Activated naive CD8-positive, alpha-beta T cell treated with anti-CD3 and anti-CD28 coated beads, Interleukin-2, amount 50 U/mL, for 24 hours (primary cell): ENCODE measurements at places on chromosomes 2 and 18.

GRCh38 chr18:78782951-78783563 lies 196.6 kb upstream of the SALL3 start:
- H3K36me3 ChIP-seq, result no peaks in the 10 kb centered on the region
- no peaks in the 10 kb centered on the region for H3K4me1 ChIP-seq
- DNase-seq, result no peak
- no peak overlapping the region for H3K27ac ChIP-seq
- no peak overlapping the region for H3K4me3 ChIP-seq

GRCh38 chr2:23624915-23625314 lies 239.9 kb downstream of the KLHL29 start:
- H3K27ac ChIP-seq, result no peak overlapping the region
- H3K27me3 ChIP-seq, result no peaks in the 10 kb centered on the region
- H3K4me3 ChIP-seq, result no peak overlapping the region
- H3K36me3 ChIP-seq, result no peaks in the 10 kb centered on the region
- no peak for DNase-seq

DNA sequence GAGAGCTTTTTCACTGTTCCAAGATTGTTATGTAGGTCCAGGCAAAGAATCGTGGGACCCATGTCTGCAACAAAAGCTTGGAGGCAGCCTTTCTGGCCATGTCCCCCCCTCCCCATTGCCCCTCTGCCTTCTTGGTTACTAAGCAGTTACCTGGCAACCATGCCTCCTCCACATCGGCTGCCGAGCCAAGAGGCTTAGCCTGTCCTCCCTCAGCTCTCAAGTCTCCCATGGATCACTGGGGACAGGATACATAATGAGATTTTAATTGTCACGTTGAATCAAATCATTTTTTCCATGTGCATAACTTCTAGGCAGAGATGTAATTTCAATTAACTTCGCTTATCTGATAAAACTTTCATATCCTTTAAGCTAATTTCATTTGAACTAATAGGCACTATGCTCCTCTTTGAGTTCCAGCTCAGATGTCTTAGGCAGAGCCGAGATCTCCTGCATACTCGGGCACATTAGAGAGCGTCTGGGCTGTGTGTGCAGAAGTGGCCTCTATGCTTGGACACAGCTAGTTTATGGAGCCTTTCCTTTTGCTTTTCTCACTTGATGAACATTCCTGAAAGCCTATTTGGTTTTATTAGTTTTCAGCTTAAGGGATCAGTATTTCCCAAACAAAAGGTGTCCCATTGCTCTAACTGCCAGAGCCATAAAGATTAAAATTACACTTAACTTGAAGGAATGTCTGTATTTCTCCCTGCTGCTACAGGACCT lies 80.7 kb downstream of the LYPD1 start:
- H3K4me3 ChIP-seq, result no peak overlapping the region
- H3K36me3 ChIP-seq, result no peaks in the 10 kb centered on the region
- H3K27me3 ChIP-seq, result no peaks in the 10 kb centered on the region
- no peak for DNase-seq
- H3K4me1 ChIP-seq, result no peaks in the 10 kb centered on the region

GRCh38 chr2:12804091-12804856 lies 87.5 kb downstream of the TRIB2 start:
- H3K4me1 ChIP-seq, result peaks cover 8% of the 10 kb centered on the region
- no peak overlapping the region for H3K27ac ChIP-seq
- no peak overlapping the region for H3K4me3 ChIP-seq
- peaks cover 6% of the 10 kb centered on the region for H3K27me3 ChIP-seq

DNA sequence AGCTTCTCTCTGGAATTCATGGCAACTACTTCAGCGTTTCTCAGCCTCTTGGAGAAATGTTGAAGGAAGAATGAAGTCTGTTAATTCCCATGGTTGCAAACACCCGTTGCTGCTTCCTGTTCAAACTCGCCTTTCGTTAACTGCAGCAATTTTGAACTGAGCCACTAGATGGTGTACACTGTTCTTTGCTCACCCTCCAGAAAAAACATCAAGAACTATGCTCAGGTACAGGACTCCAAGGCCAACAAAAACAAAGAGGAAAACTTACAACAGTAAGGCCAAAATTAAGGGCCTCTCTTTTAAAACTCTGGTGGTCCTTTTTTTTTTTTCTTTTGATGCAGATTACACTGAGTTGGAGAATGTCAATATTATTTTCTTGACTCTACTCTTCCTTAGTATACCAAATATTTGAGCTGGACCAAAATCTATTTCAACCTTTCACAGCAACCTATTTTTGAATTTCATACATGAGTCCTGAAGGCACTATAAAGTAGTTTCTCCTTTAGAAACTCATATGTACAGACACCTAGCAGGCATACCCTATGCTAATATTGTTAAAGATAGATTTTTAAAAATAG lies 58.2 kb downstream of the KLHL14 start:
- peak; percentile 25 for DNase-seq
- no peaks in the 10 kb centered on the region for H3K27me3 ChIP-seq
- H3K4me1 ChIP-seq, result no peaks in the 10 kb centered on the region
- no peak overlapping the region for H3K4me3 ChIP-seq

- H3K27me3 ChIP-seq, result peaks cover 39% of the 10 kb centered on the region
- DNase-seq, result no peak
- peaks cover 11% of the 10 kb centered on the region for H3K4me1 ChIP-seq
Observed at GRCh38 chr2:130966775-130967490, 126.3 kb downstream of the FAM168B start.

DNA sequence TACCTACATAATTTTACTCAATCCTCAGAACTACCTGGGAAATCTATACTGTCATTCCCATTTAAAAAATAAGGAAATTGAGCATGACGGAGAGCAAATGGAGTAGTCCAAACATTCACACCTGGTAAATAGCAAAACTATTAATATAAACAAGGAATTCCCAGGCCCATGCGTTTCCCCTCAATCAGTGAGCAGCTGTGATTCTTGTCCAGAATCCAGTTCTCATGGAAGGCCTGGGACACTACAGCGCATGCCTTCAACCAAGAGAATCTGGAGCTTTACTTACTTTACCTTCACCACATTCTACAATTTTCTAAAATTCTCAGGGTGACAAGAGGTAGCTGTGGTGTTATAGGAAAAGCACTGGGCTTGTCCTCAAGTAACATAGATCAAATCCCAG lies 259.0 kb downstream of the LRATD1 start:
- DNase-seq, result no peak
- H3K27ac ChIP-seq, result no peak overlapping the region
- no peaks in the 10 kb centered on the region for H3K36me3 ChIP-seq
- H3K4me3 ChIP-seq, result no peak overlapping the region
- peaks cover 2% of the 10 kb centered on the region for H3K27me3 ChIP-seq

GRCh38 chr2:38315707-38316333 lies 61.3 kb downstream of the ATL2 start:
- DNase-seq, result no peak
- no peak overlapping the region for H3K4me3 ChIP-seq
- no peak overlapping the region for H3K27ac ChIP-seq
- no peaks in the 10 kb centered on the region for H3K27me3 ChIP-seq
- H3K36me3 ChIP-seq, result peaks cover 55% of the 10 kb centered on the region

GRCh38 chr2:149246186-149246585 lies 84.2 kb upstream of the LYPD6 start:
- no peaks in the 10 kb centered on the region for H3K4me1 ChIP-seq
- H3K27ac ChIP-seq, result no peak overlapping the region
- H3K27me3 ChIP-seq, result no peaks in the 10 kb centered on the region
- DNase-seq, result no peak
- H3K36me3 ChIP-seq, result no peaks in the 10 kb centered on the region

GRCh38 chr2:119841550-119841949 lies 81.8 kb downstream of the PTPN4 start:
- DNase-seq, result no peak
- H3K27me3 ChIP-seq, result no peaks in the 10 kb centered on the region
- peaks cover 34% of the 10 kb centered on the region for H3K4me1 ChIP-seq
- no peak overlapping the region for H3K27ac ChIP-seq
- no peak overlapping the region for H3K4me3 ChIP-seq

DNA sequence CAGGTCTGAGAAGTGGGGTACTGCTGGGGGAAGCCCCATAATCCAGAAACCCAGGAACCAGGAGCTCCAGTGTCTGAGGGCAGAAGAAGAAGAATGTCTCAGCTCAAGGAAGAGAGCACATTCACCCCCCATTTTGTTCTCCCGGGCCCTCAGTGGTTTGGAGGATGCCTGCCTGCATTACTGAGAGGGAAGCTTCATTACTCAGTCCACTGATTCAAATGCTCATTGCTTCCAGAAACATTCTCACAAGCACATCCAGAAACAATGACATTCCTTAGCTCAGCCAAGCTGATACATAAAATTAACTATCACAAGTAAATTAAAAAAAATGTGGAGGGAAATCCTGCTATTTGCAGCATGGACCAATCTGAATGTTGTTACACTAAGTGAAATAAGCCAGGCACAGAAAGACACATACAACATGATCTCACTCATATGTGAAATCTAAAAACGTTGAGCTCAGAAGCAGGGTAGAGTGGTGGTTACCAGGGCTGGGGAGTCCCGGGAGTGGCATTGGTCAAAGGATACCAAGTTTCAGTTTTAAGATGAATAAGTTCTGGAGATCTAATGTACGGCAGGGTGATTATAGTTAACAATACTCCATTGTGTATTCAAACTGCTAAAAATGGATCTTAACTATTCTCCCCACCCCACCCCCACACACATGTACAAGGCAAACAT lies 459.3 kb downstream of the GALR1 start:
- H3K27me3 ChIP-seq, result peaks cover 18% of the 10 kb centered on the region
- no peaks in the 10 kb centered on the region for H3K36me3 ChIP-seq
- H3K27ac ChIP-seq, result no peak overlapping the region
- H3K4me3 ChIP-seq, result no peak overlapping the region
- no peaks in the 10 kb centered on the region for H3K4me1 ChIP-seq
- DNase-seq, result no peak

GRCh38 chr2:112140899-112141625 lies 2.9 kb downstream of the FBLN7 start:
- DNase-seq, result no peak
- H3K27me3 ChIP-seq, result peaks cover 29% of the 10 kb centered on the region
- H3K4me1 ChIP-seq, result peaks cover 6% of the 10 kb centered on the region
- H3K4me3 ChIP-seq, result no peak overlapping the region
- no peaks in the 10 kb centered on the region for H3K36me3 ChIP-seq
- no peak overlapping the region for H3K27ac ChIP-seq

DNA sequence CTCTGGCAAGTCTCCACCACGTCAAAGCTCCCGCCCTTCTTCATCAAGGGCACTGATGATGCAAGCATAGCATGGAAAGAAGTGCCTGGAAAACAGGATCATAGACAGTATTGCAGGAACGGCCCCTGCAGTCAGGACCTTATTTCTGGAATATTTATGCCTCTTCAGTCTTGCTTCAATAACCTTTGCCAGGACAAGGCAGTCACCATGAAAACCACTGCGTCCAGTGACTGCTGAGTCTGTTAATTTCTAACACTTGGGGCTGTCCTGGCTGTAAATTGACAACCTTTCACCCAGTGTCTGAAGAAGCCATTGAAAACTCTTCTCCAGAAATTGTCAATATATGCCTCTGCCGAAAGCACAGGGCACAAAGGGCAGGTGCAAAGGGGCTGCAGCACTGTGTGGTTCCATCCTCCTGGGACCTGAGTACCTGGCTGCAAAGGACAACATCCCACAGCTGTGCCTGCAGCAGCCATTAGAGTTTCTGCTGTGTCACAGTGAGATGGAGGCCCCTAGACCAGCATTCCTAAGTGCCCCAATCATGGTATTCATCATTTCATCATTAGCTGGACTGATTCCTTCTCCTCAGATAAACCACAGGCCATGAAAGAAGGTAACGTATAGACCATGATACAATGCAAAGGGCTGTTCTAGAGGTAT lies 819.6 kb downstream of the RNF144A start:
- no peak overlapping the region for H3K4me3 ChIP-seq
- peaks cover 51% of the 10 kb centered on the region for H3K4me1 ChIP-seq
- no peak for DNase-seq

GRCh38 chr2:197152451-197153228 lies 157.9 kb downstream of the ANKRD44 start:
- H3K4me1 ChIP-seq, result peaks cover 93% of the 10 kb centered on the region
- H3K27me3 ChIP-seq, result no peaks in the 10 kb centered on the region
- H3K36me3 ChIP-seq, result peaks cover 41% of the 10 kb centered on the region
- peak overlapping the region; percentile 73 for H3K27ac ChIP-seq

- no peaks in the 10 kb centered on the region for H3K36me3 ChIP-seq
- H3K27ac ChIP-seq, result no peak overlapping the region
- DNase-seq, result no peak
Observed at GRCh38 chr18:23260926-23261590, 125.8 kb downstream of the CABLES1 start.

- DNase-seq, result no peak
- H3K27me3 ChIP-seq, result peaks cover 33% of the 10 kb centered on the region
- H3K4me3 ChIP-seq, result no peak overlapping the region
- H3K27ac ChIP-seq, result no peak overlapping the region
- no peaks in the 10 kb centered on the region for H3K36me3 ChIP-seq
Observed at GRCh38 chr2:129929321-129930290, 49.9 kb upstream of the RAB6C start.

GRCh38 chr18:22710673-22711191 lies 222.4 kb upstream of the RBBP8 start:
- no peaks in the 10 kb centered on the region for H3K27me3 ChIP-seq
- H3K4me3 ChIP-seq, result no peak overlapping the region
- H3K27ac ChIP-seq, result no peak overlapping the region

DNA sequence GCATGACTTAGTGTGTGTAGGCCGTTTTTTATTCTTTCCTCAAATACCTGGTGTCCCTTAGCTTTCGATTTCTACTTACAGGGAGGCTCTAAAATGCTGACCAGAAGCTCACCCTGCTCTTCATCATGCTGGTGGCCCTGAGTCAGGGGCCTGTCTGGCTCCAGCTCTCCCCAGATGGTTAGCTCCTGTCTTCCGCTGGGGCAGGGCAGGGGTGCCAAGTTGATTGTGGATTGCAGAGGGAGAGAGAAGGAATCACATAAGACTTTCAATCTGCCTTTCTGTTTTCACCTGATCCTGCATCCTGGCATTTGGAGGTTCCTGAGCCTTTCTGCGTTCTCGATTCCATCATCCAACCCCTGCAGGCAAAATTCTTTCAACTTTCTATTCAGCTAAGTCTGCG lies 4.2 kb downstream of the CIB4 start:
- H3K36me3 ChIP-seq, result no peaks in the 10 kb centered on the region
- no peaks in the 10 kb centered on the region for H3K4me1 ChIP-seq
- no peak for DNase-seq
- no peak overlapping the region for H3K27ac ChIP-seq
- H3K27me3 ChIP-seq, result peaks cover 20% of the 10 kb centered on the region

DNA sequence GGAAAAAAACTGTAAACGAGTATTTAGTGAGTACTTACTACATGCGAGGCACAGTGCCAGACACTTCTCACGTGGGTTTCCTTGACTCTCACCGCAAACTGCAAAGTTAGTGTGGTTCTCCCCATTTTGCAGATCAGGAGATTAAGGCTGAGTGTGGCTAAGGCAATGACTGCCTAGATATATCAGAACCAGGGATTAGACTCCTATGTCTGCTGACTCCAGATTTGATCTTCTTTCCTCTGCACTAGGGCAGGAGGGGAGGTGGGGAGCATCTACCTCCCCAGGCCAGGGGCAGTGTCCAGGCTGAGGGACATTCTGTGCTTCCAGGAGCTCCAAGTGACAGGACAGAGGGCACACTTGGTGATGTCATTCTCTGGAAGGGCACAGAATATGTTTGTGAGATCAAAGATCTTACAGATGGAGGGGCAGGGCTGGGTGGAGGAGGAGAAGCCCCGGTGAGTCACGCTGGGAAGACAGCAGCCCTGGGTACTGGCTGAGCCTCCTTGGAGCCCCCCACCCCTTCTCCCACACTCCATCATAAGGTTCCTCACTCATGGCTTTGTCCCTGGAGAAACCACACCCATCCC lies 92.4 kb downstream of the RHOB start:
- no peaks in the 10 kb centered on the region for H3K36me3 ChIP-seq
- peak overlapping the region; percentile 48 for H3K27ac ChIP-seq
- H3K4me3 ChIP-seq, result no peak overlapping the region
- H3K4me1 ChIP-seq, result no peaks in the 10 kb centered on the region
- no peaks in the 10 kb centered on the region for H3K27me3 ChIP-seq
- no peak for DNase-seq
